ENCODE measurements at places on chromosomes 12 and 14.
A peak's percentile ranks its signal among the peaks of the same experiment; 100 is the strongest.

DNA sequence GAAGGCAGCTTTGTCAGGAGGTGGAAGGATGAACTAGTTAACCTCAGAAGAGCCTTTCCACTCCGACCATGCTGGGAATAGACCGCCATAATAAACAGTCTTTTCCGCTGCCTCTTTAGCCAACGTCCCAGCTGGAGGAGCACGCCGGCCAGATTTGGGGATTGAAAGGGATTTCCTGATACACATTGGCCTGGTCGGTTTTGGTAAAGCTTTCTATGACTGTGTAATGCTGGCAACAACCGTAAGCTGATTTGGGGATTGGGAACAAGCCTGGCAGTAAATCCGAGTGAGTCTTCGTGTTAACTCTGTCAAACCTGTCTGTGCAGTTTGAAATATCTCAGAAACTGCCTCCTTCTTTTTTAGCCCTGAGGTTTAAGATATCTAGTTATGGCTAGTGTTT lies 87.0 kb downstream of the DAD1 start:
- no peak for DNase-seq

- DNase-seq: no peak
Measured at GRCh38 chr12:29396774-29397173, 15.8 kb upstream of the ERGIC2 start.

- DNase-seq: peak; percentile 37
Measured at GRCh38 chr12:46442239-46442638, 69.7 kb upstream of the SLC38A2 start.

DNA sequence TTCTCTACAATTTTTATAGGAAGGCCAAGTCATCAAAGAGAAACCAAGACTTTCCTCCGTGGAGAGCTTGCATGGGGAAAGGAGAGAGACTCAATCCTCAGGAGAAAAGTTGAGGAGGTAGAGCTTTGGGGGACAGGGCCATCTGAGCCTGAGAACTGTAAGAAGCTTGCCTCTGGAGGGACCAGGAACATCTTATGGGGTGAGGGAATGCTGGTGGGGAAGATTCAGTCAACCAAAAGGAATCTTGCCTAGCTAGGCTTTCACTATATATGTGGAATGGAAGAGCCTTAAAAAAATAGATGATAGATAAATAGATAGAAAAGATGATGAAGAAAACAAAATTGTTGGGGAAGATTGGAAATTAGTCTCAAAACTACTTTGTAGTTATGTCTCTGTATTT lies 63.5 kb downstream of the DYRK2 start:
- DNase-seq: no peak

DNA sequence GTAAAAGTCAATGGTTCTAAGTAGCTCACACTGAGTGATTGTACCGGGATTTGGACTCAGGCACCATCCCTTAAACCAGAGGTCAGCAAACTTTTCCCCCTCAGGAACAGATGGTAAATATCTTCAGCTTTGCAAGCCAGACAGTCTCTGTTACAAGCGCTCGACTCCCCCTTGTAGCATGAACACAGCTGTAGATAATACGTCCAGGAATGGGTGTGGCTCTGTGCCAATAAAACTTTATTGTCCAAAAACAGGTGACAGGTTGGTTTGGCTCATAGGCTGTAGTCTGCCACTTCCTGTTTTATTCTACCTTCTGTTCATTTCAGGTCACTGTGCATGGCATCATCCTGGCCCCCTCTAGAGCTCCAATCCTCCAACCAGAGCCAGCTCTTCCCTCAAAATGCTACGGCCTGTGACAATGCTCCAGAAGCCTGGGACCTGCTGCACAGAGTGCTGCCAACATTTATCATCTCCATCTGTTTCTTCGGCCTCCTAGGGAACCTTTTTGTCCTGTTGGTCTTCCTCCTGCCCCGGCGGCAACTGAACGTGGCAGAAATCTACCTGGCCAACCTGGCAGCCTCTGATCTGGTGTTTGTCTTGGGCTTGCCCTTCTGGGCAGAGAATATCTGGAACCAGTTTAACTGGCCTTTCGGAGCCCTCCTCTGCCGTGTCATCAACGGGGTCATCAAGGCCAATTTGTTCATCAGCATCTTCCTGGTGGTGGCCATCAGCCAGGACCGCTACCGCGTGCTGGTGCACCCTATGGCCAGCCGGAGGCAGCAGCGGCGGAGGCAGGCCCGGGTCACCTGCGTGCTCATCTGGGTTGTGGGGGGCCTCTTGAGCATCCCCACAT lies 7.6 kb downstream of the BDKRB1 start:
- DNase-seq: no peak

Measured in astrocyte of the hippocampus (primary cell).